Mammary microvascular endothelial cell (primary cell): ENCODE measurements at places on chromosomes 7 and 10. TPM values are rescaled to one million over a fixed set of nuclear protein-coding genes. Genes with fewer than 3 reads are reported as not detected.

SYT15B gene
- 0.80 TPM in 1 of 2 replicates, not detected in the other for total RNA-seq

GNAT3 gene
- not detected in 2 replicates for total RNA-seq

GNAI1 gene
- 50.6 and 51.6 TPM in 2 replicates for total RNA-seq

GJD4 gene
- total RNA-seq, result not detected in 2 replicates

ATRNL1 gene
- total RNA-seq, result not detected in 2 replicates

ASB10 gene
- total RNA-seq, result not detected in 2 replicates

LRRD1 gene
- 0.07 TPM in 1 of 2 replicates, not detected in the other for total RNA-seq

SKIDA1 gene
- total RNA-seq, result 0.47 and 0.69 TPM in 2 replicates

PDGFA gene
- 61.4 and 87.3 TPM in 2 replicates for total RNA-seq

RBM20 gene
- total RNA-seq, result 0.13 and 0.15 TPM in 2 replicates

PKD1L1 gene
- 1.8 TPM in 2 replicates for total RNA-seq
